ENCODE measurements at places on chromosomes 1 and 21.
A peak's percentile ranks its signal among the peaks of the same experiment; 100 is the strongest.

- no peak for DNase-seq
Observed at GRCh38 chr1:172070055-172070454, 228.8 kb downstream of the DNM3 start.

- no peak for DNase-seq
Observed at GRCh38 chr1:155729031-155729898, 40.4 kb downstream of the DAP3 start.

GRCh38 chr1:75522389-75522788 is 88.5 kb downstream of the SLC44A5 start:
- DNase-seq = no peak

- no peak for DNase-seq
Observed at GRCh38 chr1:942864-943533, 16.1 kb downstream of the NOC2L start.

DNA sequence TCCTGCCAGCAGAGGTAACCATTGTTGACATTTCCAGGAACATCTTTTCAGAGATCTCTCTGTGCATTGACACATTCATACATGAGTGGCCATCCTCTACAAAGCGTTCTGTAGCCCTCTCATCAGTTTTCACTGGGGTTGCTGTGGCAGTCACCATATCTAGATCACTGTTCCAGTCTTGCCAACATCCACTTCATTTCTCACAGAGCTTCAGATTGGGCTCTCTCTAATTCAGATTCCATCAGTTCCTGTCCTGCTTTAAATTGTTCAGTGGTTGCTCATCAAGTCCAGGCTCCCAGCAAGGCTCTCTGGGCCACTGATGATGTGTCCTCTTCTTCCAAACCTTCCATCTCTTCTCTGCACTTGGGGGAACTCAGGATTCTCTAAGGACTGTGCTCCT is 173.7 kb downstream of the KCNJ6 start:
- DNase-seq = no peak

DNA sequence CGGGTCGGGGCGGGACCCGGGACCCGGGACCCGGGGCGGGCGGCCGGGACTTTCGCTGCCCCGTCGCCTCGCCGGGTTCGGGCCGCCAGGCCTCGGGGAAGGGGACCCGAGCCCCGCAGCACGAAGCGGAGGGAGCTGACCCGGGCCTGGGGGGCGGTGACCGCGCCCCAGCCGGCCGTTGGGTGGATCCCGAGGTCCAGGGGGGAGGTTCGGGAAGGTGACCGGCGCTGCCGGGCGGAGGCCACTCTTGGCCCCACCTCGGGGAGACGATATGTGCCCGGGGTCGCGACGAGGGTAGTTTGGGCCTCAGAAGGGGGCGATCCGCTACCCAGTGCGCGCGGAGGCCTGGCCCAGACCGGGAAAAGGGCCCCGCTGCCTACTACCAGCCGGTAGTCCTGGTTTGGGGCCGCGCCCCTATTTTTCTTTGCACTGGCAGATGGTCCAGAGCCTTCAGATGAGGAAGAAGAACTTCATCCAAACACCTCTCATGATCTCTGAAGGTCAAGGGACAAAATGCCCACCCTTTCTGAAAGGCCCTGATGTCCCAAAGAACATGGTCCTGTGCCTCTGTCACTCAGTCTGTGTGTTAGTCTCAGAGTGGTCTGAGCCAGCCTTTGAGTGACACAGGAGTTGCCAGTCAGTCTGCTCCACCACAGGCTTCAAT is 766 bp downstream of the AGO4 start:
- DNase-seq = peak; percentile 27

DNA sequence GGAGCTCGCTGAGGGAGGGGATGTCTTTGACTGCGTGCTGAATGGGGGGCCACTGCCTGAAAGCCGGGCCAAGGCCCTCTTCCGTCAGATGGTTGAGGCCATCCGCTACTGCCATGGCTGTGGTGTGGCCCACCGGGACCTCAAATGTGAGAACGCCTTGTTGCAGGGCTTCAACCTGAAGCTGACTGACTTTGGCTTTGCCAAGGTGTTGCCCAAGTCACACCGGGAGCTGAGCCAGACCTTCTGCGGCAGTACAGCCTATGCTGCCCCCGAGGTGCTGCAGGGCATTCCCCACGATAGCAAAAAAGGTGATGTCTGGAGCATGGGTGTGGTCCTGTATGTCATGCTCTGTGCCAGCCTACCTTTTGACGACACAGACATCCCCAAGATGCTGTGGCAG is 1.4 kb downstream of the TSSK3 start:
- DNase-seq = no peak

DNA sequence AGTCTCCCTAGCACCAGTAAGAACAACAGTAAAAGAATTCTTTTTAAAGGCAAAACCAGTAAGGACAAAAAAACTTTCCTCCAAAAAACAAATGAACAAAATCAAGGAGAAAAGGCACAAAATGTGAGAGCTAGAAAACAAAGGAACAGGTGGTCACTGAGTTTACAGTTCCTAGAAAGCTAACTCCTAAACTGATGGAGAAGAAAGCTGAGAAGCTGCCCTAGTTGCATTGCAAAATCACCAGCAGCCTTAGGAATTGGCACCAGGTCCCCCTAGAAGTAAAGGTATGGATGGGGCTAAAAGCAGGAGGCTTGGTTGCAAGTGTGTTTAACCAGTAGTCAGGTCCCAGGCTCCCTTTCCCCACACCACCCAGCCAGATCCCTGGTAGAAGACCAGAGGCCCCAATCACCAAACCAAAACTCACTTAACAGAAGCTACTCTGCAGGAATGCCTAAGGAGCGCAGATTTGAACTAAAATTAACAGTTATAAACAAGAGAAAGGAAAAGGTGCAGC is 47.6 kb downstream of the RAB3GAP2 start:
- DNase-seq = no peak

GRCh38 chr21:18518054-18518481 is 114.5 kb upstream of the TMPRSS15 start:
- no peak for DNase-seq

GRCh38 chr1:92583821-92584760 is 97.4 kb upstream of the GFI1 start:
- DNase-seq = no peak

DNA sequence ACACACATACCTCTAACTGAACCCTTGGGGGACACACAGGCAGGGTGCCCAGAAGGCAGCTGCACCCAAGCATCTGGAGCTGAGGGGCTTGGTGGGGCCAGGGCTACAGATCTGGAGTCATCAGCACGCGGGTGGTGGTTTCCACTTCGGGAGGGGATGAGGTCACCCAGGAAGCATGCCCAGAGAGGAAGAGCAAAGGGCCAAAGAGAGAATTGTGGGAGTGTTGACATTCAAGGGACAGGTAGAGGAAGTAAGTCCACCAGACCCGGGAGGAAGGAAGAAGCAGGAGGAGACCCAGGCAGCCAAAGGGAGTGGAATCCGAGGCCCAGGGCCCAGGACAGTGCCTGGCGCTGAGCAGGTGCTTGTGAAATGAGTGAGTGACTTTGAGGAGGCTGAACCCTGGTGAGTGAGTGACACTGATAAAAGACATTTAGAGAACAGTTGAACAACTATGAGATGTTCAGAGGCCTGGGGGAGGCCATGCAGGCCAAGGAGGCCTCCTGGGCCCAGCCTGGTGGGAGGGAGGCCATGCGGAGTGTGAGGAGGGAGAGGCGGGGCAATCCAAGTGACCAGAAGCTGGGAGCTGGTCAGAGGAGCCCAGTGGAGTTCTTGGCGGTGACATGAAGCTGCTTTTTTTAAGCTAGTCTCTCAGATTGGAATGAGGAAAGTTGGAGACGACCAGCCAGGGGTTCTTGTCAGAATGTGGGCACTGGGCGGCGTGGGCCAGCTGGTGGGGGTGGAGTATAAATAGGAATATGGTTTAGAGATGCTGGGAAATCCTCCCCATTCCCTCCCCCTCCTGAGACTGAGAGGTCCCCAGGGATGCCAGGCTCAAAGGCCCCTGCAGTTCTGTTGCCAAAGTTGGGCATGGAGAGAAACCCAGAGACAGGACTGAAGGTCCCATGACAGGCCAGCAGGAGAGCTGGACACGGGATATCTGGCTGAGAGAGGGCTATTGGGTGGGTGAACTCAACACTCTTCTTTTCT is 7.9 kb downstream of the CDK18 start:
- no peak for DNase-seq

DNA sequence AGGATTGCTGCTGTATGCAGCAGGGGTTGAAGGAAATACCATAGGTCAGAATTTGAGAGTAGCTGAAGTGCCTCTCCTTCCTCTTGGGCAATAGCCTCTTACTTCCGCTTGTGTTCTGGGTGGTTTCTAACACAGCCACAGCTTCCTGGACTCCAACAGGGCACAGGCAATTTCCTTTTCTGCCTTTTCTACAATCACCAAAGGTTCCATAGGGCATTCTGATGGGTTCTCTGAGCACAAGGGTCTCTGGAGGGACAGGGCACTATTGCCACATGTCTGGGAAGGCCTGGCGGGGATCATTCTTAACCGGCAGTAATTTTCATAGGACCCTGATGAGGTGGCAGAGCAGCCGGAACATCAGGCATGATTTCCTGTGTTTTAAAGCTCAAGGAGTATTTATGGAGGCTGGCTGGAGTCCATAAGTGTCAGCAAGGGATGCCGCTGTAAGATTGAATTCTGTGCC is 5.5 kb upstream of the AGTRAP start:
- no peak for DNase-seq

DNA sequence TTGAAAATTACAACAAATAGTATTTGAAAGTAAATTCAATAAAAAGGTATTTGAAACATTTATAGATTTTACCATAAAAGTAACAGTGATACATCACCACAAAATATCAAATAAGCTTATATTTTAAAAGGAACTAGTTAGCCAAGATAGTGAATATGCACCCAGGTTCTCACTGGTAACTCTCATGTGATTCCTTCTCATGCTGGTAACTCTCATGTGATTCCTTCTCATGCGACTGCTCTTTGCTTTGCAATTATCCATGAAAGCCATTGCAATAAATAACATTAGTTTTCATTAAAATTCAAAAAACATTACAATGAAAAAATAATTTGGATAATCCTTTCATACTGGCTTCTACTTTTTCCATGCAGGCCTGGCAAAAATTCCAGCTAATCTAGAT is 75.4 kb downstream of the AHCTF1 start:
- no peak for DNase-seq

DNA sequence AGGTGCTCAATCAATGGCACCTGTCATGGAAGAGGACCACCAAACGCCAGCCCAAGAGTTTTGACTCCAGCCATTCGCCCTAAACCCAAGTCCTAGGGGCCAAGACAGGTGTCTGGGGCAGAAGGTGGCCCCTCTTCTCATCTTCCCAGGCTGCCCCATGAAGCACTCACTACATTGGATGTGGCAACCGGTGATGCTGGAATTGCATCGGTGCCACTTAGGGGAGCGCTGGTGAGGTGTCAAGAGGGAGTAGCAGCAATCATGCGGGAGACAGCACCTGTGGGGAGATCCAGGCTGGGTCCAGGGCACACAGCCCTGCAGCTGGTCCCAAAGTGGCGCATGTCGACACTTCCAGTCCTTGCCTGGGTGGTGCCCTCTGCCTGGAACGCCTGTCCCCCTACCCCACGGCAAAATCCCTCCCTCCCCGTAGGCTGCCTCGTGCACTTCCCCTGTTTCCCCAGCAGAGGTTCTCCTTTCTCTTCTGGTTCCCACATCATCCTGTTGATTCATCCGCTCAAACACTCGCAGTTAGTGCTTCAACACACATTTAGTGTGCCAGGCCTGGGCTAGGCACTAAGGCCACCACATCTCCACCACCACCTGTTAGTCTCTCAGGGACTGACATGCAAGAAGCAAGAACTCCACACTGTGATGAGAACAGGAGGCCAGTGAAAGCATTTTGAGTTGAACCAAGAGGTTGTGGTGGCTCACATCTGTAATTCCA is 18.5 kb downstream of the PLA2G2D start:
- peak; percentile 32 for DNase-seq

GRCh38 chr1:54549181-54549924 is 1.3 kb downstream of the ACOT11 start:
- DNase-seq = no peak

DNA sequence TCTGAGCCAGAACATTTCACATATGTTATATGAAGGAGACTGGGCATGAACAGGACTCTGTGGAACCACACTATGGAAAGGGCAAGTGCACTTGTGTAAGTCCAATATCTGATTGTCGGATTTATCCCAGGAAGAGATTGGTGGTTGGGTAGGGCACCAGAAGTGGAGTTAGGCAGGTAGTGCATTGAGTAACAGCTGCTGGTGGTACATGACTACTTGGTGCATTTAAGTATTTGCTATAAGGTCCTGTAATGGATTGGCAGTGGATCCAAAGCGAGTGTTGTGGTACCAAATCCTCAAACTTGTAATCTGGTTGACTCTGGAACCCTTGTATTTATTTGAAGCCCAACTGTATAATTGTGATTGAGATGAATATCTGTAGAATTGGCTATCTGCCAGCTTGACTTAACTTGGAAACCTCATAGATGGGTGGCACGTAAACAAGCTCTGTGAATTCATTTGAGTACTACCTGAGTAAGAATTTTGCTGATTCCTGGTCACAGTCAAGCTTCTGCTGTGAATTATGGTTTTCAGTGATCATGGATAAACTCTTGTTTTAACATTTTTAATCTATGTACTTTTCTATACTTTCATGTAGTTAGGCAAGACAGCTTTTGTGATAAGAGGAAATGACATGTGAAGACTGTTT is 21.1 kb downstream of the UBAP2L start:
- DNase-seq = no peak

DNA sequence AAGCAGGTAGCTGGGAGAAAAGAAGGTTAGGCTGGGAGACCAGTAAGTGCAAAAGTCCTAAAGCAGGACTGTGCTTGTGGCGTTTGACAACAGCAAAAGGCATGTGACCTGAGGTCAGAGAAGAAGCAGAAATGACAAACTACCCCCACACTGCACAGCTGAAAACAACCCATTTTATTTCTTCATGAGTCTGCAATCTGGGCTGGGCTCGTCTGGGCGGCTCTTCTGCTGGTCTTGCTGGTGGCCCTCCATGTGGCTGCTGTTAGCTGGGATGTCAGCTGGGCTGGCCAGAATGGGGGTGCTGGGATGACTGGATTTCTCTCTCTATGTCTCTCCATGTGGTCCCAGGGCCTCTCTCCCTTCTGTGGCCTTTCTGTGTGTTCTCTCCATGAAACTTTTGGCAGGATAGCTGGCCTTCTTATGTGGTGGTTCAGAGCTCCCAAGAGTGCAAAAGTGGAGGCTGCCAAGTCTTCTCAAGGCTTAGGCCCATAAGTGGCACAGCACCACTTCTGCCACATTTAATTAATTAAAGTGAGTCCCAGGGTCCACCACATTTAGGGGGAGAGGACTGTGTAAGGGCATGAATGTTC is 128.6 kb downstream of the RIPK4 start:
- no peak for DNase-seq

DNA sequence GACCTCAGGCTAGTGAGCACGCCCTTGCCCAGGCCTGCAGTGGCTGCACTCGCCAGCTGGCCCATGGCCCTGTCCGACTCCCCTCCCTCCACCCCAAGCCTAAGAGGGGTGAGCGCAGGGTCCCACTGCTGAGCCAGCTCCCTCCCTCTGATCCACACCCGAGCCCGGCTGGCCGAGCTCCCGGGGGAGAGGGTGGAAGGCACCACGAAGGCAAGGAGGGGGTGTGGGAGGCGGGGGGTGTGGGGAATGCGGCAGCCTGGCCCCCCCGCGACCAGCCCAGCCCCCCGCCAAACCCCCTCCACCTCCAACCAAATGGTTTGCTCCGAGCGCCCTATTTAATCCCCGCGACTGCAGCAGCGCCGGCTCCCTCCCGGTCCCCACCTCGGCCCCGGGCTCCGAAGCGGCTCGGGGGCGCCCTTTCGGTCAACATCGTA is at the start of gene CADM3:
Gene CADM3, plus strand, starts transcription at position 362 of the 434 bp plus-strand sequence. CDS start 151 bp downstream, outside the sequence.
- DNase-seq = no peak

GRCh38 chr1:68808351-68808750 is 311.5 kb upstream of the DEPDC1 start:
- no peak for DNase-seq
